ENCODE measurements at places on chromosomes 5 and 9.

GRCh38 chr5:178057839-178058238 is 55.5 kb upstream of the N4BP3 start:
- DNase-seq, result no peak

DNA sequence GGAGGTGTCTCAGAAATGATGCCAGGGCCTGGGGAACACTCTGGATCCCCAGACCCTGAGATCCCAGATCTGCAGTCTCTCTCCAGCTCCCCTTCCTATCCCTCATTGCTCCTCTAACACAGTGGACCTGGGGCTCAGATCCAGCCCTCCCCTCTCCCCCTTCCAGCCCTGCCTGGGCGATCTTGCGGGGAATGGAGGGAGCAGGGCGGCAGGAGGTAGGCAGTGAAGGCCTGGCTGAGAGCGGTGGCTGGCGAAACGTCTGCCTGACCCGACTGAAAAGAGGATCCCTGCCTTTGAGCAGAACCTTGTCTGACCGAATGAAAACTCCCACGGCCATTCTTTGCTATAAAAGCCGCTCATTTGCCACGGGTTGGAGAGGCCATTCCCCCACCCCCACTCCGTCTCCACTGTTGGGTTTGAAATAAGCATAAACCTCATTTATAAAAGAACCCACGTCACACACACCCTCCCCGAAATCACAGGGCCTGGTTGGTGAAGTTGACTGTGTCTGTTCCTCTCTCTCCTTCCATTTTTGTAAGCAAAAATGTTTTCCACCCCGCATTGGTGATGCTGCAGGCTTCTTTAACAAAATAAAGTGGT is 8.8 kb downstream of the MSX2 start:
- DNase-seq, result no peak

GRCh38 chr5:39160576-39161213 is 58.7 kb downstream of the FYB1 start:
- no peak for DNase-seq

GRCh38 chr5:14176888-14177287 is 33.7 kb downstream of the TRIO start:
- DNase-seq, result no peak

GRCh38 chr5:62578540-62578939 is at the start of gene LRRC70:
Gene LRRC70, plus strand, starts transcription at chr5:62578819. Its CDS starts 620 bp downstream, at chr5:62579439.
- no peak for DNase-seq

DNA sequence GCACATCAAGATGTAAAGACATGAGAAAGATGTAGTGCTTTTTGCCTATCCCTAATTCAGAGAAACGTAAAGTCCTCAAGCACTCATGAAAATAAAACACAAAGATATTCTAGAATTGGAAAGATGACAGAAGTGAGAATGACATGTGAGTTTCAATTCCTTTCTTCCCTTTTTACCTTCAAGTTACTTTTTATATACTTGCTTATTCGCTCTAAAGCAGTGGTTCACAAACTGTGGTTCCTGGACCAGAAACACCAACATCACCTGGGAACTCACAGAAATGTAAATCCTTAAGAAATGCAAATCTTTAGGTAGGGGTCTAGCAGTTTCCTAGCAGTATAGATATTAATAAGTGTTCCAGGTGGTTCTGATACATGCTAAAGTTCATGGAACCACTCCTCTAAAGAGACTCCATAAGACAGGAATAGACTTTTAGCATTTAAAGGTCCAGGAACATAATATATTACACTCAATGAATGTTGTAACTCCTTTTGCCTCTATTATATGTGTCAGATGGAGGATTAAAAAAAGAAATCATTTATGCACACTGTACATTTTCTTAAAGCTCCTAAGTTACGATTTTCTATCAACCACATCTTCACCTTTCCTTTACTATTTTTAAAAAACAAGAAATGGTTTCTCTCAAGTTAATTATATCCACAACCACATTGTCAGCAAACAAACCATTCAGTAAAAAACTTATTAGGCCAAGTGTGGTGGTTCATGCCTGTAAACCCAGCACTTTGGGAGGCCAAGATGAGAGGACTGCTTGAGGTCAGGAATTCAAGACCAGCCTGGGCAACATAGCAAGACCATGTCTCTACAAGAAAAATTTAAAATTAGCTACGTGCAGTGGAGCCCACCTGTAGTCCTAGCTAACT is 39.9 kb downstream of the ERP44 start:
- DNase-seq, result no peak

GRCh38 chr5:141478321-141478945 is 2.7 kb downstream of the PCDHGC3 start:
- DNase-seq, result no peak

GRCh38 chr9:76394195-76394959 is at the start of gene RFK:
Gene RFK, minus strand, starts transcription at chr9:76394426. Its CDS starts 255 bp downstream, at chr9:76394171.
- DNase-seq, result peak; percentile 86

- no peak for DNase-seq
Observed at GRCh38 chr5:158746979-158747378, 352.7 kb downstream of the EBF1 start.

DNA sequence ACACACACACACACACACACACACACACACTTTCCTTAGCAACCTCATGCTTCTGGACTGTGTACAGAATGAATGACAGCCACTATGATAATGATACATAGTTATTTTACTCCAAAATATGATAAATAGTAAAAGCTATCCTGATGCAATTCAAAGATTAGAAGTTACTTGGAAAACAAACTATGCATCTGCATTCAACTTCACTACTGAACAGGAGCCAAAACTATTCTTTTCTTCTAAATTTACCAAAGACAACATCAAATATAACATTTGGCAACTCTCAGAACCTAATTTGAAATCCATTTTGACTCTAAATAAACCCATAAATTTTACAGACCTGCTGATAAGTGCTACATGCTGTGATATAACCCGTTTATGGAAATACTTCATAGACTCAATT is 33.3 kb downstream of the GLIS3 start:
- no peak for DNase-seq

DNA sequence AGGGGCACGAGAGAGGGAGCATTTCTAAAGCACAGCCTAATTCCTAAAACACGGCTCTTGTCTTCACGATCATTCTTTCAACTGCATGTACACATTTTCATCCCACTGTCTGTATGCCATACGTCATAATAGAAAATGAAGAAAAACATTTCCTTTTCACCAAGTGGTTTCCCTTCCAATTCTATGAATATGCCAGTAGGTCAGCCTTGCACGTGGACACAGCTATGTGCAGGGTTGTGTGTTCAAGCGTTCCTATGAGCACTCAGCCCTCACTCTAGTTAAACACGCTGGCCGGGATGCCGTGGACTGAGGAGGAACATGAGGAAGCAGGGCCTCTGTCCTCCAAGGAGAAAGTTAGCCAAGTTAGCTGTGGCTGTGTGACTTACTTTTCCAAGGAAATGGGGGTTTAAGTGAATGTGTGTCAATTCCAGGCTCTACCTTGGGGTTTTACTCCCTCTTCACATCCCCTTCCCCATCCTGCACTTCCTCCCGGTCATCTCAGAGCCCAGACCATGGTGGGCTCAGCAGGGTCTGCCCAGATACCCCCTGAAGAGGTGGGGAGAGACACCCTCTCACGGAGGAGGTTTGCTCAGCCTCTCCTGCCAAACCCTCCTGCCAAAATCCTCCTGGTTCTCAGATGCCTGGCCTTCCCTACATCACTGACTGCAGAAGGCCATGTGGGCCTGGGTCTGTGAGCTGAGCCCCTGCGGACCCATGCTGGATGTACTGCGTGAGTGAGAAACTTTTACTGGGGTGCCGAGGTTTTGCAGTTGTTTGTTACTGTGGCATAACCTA is 230.6 kb downstream of the FSTL4 start:
- no peak for DNase-seq

DNA sequence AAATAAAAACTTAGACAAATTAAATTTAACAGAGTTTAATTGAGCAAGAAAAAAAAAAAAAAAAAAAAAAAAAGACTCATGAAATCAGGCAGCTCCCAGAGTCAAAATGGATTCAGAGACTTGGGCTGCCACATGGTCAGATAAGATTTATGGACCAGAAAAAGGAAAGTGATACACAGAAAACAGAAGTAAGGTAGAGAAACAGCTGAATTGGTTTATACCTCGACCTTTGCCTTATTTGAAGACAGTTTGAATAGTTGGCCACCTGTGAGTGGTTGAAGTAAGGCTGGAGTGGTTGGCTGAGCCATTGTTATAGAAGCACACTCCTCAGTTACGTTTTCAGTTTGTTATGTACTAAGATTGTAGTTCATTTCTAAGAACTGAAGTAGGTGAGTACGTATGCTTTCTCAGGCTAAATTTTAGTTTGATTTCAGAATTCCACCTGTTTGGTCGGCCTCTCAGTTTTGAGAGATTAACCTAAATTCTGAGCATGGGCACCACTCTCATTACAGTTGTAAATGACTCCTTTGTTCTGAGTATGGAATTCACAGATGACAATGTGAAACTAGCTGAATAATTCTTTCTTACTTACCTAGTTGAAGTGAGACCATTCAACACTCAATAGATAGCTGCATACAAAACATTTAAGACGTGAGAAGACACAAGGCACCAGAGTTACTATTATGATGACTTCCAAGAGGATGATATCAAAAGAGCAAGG is 149.0 kb downstream of the AOPEP start:
- no peak for DNase-seq

DNA sequence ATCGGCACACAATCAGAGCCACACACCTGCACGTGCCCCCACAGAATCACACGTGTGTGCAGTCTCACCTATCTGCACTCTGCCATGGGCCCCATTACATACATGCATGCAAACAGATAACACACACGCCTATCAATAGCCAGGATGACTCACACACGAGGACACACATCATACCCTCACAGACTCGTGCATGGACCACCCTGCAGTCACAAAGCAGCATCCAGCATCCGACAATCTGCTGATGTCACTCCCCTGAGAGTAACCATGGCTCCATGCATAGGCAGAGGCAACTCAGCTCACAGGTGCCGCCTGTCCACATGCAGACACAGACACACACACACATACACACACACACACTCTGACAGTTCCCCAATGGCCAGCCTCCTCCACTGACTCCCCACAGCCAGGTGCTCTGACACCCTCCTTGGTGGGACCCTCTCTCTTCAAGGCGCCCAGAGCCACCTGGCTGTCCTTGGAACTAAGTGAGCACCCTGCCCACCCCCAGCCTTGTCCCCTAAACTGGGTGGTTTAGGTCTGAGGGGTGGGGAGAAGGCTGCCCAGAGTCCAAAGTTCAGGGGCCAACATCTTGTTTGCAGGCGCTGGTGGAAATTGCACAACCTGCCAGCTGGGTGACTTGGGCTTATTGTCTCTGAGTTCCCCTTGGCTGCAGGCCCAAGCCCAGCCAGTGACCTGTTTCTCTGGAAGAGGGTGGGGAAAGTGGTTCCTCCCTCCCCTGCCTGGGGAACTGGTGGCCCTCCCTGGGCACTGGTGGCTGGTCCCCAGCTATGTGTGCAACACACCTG is 34.6 kb upstream of the NEK6 start:
- DNase-seq, result no peak

GRCh38 chr9:120862452-120862851 is 14.5 kb downstream of the PHF19 start:
- DNase-seq, result no peak

DNA sequence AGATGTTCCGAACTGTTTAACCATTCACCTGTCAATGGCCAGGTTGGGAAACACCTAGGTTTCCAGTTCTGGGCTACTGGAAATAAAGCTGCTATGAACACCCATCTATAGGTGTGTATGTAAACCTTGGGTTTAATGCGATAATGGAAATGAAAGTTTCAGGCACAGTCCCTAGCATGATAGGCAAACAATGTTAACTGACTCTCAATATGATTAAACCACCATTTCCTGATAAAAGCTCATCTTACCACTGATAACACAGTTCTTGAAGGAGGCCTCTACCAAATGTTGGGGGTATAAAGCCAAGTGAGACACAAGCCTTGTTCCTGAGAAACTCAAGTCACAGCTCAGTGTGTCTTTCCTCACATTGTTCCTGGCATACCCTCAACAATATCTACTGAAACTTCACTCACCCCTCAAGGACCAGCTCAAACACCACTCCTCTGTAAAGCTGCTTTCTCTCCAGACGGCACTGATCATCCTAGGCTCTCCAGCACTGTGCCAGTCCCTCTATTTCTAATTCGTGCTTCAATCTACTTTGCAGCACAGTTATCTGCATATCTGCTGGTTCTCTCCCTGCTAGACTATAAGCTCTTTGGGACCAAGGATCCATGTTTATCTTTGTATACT is 15.8 kb downstream of the RAB14 start:
- no peak for DNase-seq

DNA sequence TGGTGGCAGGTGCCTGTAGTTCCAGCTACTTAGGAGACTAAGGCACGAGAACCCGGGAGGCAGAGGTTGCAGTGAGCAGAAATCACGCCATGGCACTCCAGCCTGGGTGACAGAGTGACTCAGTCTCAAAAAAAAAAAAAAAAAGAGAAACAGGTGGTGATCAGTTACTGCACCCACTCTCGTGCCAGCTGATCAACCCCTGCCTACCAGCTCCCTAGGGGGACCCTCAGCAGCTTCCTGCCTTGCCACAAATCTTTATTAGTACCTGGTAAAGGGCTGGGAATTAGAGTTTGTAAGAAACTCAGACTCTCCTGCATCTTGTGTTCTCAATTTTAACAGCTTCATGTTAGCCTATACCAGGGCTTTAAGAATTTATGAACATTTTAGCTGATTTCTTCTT is 914.9 kb downstream of the EFNA5 start:
- no peak for DNase-seq

- no peak for DNase-seq
Observed at GRCh38 chr5:18961234-18961633, 1026.8 kb downstream of the CDH18 start.

DNA sequence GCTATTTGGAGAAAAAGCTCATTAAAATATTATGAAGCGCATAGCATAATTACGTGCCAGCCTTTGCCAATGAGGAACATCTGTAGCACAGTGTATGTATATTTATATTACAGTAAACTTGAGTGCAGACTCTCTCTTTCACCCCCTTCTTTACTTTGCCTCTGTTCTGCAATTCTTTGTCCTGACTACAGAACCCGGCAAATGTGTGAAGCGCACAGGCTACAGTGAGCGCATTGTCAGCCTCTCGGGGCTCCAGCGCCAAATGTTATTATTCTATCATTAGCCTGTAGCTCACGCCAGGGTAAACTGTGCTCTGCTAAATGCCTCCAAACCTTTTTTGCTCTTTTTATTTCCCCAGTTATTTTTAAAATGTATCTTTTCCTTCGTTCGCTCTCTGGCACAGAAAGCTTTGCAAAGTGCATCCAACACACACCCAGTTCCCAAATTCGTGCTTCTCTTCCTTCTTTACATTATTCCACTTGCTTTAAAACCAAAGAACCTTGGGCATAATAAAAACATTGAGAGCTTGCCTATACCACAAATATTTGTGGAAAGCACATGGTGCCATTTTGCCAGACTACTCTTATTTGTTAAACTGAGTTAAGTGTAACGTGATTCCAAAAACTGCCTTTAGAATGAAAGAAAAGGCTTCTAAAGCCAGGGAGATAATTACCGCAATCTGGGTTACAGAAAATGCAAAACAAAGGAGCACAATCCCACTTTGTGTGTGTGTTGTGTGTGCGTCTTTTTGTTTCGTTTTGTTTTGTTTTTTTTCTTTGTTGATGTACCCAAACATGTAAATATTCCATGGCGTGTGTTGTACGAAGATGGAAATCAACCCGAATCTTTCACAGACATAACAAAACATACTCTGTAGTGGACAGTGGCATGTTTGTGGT is 164.1 kb upstream of the MPDZ start:
- DNase-seq, result no peak
